Panc1 (cell line): ENCODE measurements at places on chromosomes 11 and 22. TPM values are rescaled to one million over a fixed set of nuclear protein-coding genes. Genes with fewer than 3 reads are reported as not detected.
A peak's percentile ranks its signal among the peaks of the same experiment; 100 is the strongest.

GRCh38 chr11:65662247-65662798 is 393 bp downstream of the RELA start:
- H3K27ac ChIP-seq: peak overlapping the region; percentile 93
- peak overlapping the region; percentile 81 for H3K4me3 ChIP-seq
- DNase-seq: no peak
- peaks cover 18% of the 10 kb centered on the region for H3K36me3 ChIP-seq
- no peaks in the 10 kb centered on the region for H3K27me3 ChIP-seq

GRCh38 chr22:25492841-25493734 is 71.4 kb upstream of the GRK3 start:
- H3K4me1 ChIP-seq: 0 out of 2 replicates have a peak, but pooled peaks cover 6% of the 10 kb centered on the region
- no peaks in the 10 kb centered on the region for H3K27me3 ChIP-seq
- H3K36me3 ChIP-seq: no peaks in the 10 kb centered on the region
- H3K27ac ChIP-seq: no peak overlapping the region
- no peak overlapping the region for H3K4me3 ChIP-seq

DNA sequence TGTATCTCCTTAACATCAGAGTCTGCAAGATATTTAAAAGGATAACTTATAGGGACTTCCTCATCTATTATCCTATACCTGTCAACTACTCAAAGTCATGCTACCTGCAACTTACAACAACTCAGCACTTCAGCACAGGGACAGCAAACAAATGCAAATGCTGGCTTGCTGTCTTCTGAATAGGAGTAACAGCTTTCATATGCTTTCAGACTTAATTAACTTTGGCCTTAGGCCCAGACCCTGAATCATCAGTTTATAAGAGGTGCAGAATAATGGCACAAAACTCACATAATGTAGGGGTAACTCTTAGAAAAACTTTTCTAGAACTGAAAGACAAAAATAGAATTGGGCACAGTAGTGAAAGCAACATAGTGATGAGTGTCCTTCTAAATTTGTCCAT is 953.4 kb downstream of the DLG2 start:
- no peak overlapping the region for H3K27ac ChIP-seq
- H3K4me3 ChIP-seq: no peak overlapping the region
- H3K36me3 ChIP-seq: no peaks in the 10 kb centered on the region
- H3K27me3 ChIP-seq: no peaks in the 10 kb centered on the region

DNA sequence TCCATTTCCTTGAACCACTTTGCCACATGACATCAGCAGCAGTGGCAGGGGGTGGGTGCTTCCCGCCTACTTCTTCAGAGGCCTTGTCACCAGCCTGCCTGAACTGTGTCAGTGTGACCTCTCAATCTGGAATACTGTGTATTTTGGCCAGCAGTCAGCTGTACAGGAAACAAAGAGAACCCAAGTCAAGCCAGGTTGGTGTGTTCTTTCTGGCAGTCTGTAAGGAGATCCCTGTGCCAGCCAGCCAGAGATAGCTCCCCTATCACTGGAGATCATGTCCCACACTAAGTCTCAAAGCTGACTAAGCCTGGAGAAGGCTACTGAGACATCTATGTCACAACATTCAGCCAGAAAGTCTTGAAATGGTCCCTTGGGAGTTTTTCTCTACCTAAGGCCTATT is 142.1 kb downstream of the TRPC6 start:
- H3K36me3 ChIP-seq: no peaks in the 10 kb centered on the region
- H3K27me3 ChIP-seq: no peaks in the 10 kb centered on the region
- H3K4me1 ChIP-seq: no peaks in the 10 kb centered on the region
- no peak for DNase-seq
- H3K4me3 ChIP-seq: no peak overlapping the region

DNA sequence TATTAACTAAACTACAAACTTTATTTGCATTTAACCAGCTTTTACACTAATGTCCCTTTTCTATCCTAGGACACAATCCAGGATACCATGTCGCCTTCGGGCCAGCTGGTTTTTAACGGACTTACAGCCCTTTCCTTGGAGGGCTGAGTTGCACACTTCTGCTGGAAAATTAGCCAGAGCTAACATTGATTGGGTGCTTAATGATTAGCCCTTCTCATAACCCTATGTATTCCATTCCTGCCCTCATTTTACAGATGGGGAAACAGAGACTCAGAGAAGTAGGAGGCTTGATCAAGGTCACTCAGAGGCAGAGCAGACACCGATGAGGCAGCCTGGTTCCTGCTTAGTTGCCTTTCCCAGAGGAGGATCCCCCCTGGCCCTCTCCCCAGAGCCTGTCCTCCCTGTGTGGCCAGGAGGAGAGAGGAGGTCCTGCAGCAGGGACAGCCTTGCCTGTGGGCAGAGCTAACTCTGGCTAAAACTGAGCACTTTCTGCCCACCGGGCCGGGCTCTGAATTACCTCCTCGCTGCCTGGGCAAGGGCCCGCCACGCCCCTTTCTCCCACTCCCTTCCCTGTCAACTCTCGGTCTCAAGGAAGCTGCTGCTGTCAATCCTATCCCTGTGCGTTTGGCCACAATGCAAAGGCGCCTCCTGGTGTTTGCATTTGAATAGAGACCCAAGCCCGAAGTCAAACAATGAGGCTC is 59.6 kb upstream of the PAX6 start:
- no peak overlapping the region for H3K27ac ChIP-seq
- peak; percentile 18 for DNase-seq
- peaks cover 9% of the 10 kb centered on the region; the same call in 1 of the 2 replicates for H3K4me1 ChIP-seq
- H3K4me3 ChIP-seq: no peak overlapping the region
- no peaks in the 10 kb centered on the region for H3K36me3 ChIP-seq

DNA sequence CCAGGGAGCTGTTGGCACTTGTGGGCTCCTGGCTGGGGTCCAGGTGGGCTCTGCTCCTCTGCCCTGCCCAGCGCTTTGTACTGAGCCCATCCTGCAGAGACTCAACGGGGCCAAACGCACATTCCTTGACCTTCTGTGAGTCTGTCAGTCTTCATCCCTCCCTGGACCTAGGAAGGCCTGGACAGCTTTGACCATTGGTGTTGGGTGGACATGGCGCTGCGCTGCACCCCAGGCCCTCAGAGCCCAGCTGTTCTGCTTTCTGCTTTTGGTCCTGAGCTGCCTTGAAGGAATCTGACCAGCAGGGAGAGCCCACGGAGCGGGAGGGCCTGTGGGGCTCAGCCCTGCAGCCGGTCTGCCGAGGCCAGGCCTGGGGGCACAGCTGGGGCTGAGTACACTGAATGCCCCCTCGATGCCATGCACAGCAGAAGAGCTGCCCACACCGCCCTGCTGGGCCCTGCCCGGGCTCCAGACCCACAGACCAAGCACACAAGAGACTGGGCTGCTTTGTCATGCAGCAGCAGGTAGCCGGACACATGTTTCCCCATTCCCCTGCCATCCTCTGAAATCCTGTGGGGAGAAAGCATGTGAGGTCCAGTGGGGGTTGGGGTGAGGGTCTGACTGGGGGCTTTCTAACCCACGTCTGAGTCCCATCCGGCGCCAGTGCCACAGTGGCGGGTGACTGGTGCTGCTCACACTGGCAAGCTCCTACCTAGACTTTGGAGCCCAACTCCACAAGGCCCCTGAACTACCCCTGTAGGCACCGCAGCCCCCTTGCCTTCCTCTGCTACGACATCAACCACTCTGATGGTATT is 24.1 kb upstream of the CCDC188 start:
- no peaks in the 10 kb centered on the region for H3K36me3 ChIP-seq
- no peak for DNase-seq
- H3K27ac ChIP-seq: no peak overlapping the region
- H3K27me3 ChIP-seq: no peaks in the 10 kb centered on the region
- peaks cover 3% of the 10 kb centered on the region; the same call in 1 of the 2 replicates for H3K4me1 ChIP-seq

DNA sequence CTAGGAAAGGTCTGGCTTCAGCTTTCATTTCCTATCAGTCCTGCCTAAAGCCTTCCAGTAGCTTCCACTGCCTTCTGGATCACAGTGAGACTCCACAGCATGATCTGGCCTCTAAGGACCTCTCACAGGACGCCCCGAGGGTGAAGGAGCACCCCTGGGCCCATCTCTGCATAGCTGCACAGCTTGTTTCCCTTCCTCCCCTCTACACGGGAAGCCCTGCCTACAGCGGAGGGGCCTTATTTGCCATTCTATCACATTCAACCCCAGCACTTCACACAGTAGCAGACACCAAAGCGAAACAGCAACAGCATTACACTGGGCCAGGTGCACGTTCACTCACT is 162.3 kb upstream of the GRK3 start:
- H3K36me3 ChIP-seq: no peaks in the 10 kb centered on the region
- peak overlapping the region; percentile 94 for H3K27ac ChIP-seq
- DNase-seq: no peak
- H3K4me1 ChIP-seq: peaks cover 54% of the 10 kb centered on the region
- H3K27me3 ChIP-seq: no peaks in the 10 kb centered on the region

DNA sequence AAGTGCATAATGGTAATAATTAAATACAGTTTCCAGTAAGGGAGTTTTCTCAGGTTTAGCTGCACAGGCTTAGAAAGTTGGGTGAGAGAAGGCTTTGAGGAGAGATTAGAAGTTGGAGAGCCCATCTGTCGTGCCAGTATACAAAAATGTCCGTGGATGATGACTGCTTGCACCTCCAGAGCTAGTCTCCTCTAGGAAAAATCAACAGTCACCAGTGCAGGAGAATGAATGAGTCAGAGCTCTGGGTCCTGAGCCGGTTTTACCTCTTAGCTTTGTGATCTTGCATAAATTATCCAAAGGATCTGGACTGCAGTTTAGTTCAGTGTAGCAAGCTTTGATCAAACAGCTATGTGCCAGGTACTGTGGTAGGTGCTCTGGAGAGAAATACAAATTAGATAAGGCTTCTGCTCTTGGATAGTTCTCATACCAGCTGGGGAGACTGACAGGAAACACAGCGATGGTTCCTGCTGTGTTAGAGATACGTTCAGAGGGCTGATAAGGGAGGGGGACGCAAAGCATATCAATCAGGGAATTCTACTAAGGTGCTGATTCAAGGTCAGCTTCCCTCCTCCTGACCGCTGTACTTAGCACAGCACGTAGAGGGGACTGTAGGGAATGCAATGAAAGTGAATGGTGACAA is 125.9 kb downstream of the TEAD1 start:
- H3K27ac ChIP-seq: no peak overlapping the region
- no peaks in the 10 kb centered on the region for H3K27me3 ChIP-seq
- peaks cover 24% of the 10 kb centered on the region for H3K4me1 ChIP-seq
- no peak overlapping the region for H3K4me3 ChIP-seq

GRCh38 chr11:78170413-78170812 is 18.0 kb downstream of the KCTD21 start:
- no peaks in the 10 kb centered on the region for H3K27me3 ChIP-seq
- H3K4me1 ChIP-seq: no peaks in the 10 kb centered on the region
- H3K27ac ChIP-seq: no peak overlapping the region
- no peak for DNase-seq
- H3K36me3 ChIP-seq: no peaks in the 10 kb centered on the region
- no peak overlapping the region for H3K4me3 ChIP-seq

DNA sequence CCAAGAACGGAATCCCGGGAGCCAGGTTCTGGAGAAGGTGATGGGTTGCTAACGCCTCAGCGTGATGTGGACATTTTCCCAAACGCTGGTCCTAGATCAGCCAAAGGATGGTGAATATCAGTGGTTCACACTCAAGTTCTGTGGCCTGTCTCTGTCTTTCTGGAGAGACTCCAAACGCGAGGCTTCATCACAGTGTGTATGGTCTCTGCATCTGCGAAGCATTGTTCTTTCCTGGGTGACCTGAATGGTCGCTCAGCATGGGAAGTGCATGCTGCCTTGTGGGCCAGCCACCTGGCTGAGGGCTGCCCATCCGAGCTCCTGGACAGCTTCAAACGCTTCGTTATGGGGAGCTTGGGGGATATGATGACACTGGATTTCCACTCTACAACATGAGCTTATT is 810.0 kb downstream of the TBC1D22A start:
- no peaks in the 10 kb centered on the region for H3K27me3 ChIP-seq
- H3K4me3 ChIP-seq: no peak overlapping the region
- H3K27ac ChIP-seq: no peak overlapping the region
- no peaks in the 10 kb centered on the region for H3K4me1 ChIP-seq
- no peaks in the 10 kb centered on the region for H3K36me3 ChIP-seq

- H3K4me3 ChIP-seq: no peak overlapping the region
- no peaks in the 10 kb centered on the region for H3K4me1 ChIP-seq
- H3K36me3 ChIP-seq: no peaks in the 10 kb centered on the region
- no peak overlapping the region for H3K27ac ChIP-seq
- peaks cover 3% of the 10 kb centered on the region; the same call in 1 of the 2 replicates for H3K27me3 ChIP-seq
These were observed 31.2 kb upstream of the RBMXL2 start for GRCh38 chr11:7057641-7058040.

GRCh38 chr22:48886604-48887393 is 940.9 kb downstream of the BRD1 start:
- DNase-seq: no peak
- no peak overlapping the region for H3K4me3 ChIP-seq
- H3K4me1 ChIP-seq: no peaks in the 10 kb centered on the region
- H3K36me3 ChIP-seq: no peaks in the 10 kb centered on the region

- no peaks in the 10 kb centered on the region for H3K4me1 ChIP-seq
- DNase-seq: no peak
- H3K27me3 ChIP-seq: no peaks in the 10 kb centered on the region
- no peak overlapping the region for H3K27ac ChIP-seq
These were observed 191.0 kb upstream of the LARGE1 start for GRCh38 chr22:34111210-34111824.

P4HA3 gene
- total RNA-seq: 1.3 TPM

CBLIF gene
- not detected for total RNA-seq

NOX4 gene
- total RNA-seq: not detected

DBX1 gene
- total RNA-seq: not detected

MPPED2 gene
- not detected for total RNA-seq

SEC14L2 gene
- total RNA-seq: 10.7 TPM

CAPN5 gene
- total RNA-seq: 17.3 TPM
